ENCODE measurements at places on chromosomes 13 and 19. TPM values are rescaled to one million over a fixed set of nuclear protein-coding genes. Genes with fewer than 3 reads are reported as not detected.

- DNase-seq: no peak
Observed at GRCh38 chr19:41535029-41535622, 40.8 kb upstream of the CEACAM21 start.

DNA sequence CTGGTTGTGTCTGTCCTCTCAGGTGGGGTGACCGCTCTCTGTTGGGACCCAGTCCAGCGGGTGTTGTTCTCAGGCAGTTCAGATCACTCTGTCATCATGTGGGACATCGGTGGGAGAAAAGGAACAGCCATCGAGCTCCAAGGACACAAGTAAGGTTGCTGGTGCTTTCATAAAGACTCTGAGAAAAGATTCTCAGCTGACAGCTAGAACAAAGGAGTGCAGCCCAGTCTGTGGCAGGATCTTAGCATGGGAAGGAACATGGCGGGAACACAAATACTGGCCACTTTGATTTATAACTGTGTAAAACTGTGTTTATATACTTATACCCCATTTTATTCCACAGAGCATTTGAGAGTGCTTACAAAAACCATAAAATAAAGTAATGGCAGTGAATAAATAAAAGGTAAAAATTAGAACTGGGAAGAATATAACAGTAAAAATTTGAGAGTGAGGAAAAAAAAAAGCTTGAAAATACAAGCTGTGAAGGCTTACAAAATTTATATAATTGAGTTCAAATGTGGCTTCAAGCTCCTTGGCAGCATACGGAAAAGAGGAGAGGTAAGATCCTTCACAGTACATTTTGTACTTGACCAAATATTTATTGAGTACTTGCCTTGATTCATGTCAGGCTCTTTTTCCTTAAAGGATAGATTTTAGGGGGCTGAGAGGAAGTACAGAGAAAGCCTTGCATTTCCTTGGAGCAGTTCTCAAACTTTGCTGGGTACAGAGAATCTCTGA, 64.8 kb downstream of the DHRS12 start:
- DNase-seq: no peak

GRCh38 chr13:88628882-88629281, 957.7 kb downstream of the SLITRK5 start:
- no peak for DNase-seq

DNA sequence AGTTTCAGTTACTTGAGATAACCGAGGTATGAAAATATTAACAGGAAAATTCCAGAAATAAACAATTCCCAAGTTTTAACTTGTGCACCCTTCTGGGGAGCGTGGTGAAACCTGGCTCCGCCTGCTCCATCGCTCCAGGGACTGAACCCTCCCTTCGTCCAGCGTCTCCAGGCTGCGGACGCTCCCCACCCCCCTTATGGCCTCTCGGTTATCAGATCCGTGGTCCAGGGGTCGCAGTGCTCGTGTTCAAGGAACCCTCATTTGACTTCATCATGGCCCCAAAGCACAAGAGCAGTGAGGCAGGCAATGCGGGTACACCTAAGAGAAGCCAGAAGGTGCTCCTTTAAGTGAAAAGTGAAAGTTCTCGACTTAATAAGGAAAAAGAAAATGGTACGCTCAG, 71.1 kb downstream of the ATP11A start:
- no peak for DNase-seq

Gene LRRC63
- 0.19 TPM for total RNA-seq

DNA sequence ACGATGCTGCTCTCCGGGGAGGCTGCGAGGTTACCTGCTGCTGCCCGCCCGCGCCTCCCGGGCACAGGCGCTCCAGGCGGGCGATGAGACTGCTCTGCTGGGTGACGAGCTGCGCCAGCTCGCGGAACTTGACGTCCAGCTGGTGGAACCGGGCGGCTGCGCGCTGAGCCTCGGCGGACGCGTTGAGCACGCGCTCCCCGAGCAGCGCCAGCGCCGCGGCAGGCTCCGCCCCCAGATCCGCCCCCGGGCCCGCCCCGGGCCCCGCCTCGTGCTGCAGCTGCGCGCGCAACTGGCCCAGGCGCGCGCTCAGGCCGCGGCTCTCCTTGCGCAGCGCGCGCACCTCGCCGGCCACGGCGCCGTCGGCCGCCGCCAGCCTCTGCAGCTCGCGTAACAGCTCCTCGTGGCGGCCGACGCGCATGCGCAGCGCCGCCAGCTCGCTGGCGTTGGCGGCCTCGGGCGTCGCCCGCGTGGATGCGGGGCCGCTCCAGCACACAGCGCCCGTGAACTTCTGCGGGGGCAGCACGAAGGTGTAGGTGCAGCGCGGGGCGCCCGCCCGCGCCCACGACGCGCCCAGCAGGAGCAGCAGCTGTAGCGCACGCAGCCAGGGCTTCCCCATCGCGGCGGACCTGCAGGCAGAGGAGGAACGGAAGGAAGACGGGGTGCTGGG, 6.4 kb downstream of the ANGPTL6 start:
- peak; percentile 97 for DNase-seq

DNA sequence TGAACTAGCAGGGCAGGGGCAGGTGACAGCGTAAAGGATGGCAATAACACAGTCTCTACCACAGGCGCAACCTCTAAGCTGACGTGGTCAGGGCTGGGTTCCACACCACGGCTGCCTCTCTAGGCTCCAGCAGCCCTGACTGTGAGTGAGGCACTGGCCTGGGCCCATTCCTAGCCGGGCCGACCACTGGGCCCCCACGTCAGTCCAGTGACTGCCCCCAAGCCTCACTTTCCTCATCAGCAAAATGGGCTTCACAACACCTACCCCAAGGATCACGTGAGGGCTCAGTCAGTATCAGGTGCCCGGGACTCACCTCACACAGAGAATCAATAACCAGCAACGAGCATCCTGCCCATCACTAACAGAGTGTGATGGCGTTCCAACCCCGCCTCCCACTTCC, 5.2 kb downstream of the ZFR2 start:
- no peak for DNase-seq

GRCh38 chr19:5492635-5493409, 37.6 kb downstream of the ZNRF4 start:
- DNase-seq: no peak

Gene C19orf33
- total RNA-seq: 2.2 TPM

- DNase-seq: no peak
Observed at GRCh38 chr13:101830035-101830434, 377.6 kb downstream of the ITGBL1 start.

DNA sequence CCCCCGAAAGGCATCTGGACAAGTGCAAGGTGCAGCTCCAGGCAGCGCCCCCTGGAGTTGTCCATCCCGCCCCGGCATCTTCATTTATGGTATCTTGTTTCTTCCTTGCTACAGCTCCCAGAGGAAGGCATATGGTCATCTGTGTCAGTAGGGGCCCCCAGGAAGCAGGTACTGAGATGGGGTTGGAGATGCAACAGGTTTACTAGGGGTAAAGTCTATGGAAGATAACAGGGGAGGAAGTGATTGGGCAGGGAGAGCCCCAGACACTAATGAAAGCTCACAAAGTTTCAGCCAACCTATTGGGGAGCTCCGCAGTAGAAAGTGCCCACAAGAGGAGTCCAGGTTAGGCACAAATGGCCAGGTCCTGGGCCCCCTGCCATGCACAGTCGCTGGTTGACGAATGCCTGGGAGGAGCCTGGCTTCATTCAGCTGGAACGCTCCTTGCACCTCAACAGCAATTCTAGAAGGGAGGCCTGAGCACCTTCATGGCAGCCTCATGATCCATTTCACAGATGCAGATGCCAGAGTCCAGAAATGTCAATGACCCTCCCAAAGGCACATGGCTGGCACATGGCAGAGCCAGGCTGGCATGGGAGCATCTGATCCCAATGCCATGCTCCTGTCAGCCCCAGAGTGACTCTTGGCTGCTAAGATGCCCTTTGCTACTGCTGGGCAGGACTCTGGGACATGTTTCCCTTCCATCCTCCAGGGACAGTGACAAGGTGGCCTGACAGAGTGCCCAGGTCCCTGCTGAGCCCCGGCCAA, 23.8 kb upstream of the PEPD start:
- DNase-seq: no peak

DNA sequence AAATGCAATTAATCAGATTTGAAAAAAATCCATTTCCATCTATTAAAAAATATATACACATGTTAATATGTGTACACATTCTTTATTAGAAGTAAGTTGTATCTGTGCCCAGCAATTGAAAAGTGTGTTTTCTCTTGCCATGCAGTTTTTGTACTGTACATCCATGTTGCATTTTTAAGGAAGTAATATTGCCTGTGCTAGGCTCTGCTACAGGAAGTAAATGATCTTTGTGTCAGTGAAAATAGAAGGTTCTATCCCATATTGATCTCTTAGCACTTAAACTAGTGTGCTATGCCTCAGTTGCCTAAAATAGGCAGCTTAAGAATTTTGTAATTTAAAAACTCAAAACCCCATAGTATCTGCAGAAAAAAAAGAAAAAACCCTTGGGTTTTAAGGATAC, 122.5 kb downstream of the CDK8 start:
- DNase-seq: no peak

GRCh38 chr19:11737964-11738745, 591 bp downstream of the ZNF823 start:
- DNase-seq: peak; percentile 92

DNA sequence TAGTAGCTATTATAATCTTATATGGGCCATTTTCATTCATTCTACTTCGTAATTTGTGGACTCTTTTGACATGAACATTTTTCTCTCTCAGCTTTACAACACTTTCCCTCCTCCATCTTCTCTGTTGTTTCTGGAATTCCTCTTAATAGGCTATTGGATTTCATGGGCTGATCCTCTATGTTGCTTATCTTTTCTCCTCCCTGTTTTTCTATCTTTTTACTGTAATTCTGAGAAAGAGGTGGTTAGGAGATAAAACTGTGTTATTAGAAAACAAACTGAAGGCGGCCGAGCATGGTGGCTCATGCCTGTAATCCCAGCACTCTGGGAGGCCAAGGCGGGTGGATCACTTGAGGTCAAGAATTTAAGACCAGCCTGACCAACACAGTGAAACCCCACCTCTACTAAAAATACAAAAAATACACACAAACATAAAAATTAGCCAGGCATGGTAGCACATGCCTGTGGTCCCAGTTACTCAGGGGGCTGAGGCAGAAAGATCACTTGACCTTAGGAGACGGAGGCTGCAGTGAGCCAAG, 188.1 kb downstream of the UGGT2 start:
- DNase-seq: no peak

DNA sequence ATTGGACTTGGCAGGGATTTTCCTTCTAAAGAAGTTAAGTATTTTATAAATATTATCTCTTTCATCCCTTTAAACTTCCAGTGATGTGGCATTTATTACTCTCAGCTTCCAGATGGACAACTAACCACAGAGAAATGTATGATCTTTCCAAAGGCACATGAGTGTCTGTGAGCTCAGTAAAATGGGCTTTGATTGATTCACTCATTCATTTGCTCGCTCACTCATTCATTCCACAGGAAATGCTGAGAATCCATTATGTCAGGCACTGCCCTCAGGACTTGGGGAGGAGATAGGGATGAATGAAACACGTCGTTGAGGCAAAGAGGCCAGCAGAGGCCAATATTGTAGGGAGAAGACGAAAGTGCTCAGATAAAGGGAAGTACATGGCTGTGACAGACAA, 359.3 kb downstream of the EFNB2 start:
- no peak for DNase-seq

DNA sequence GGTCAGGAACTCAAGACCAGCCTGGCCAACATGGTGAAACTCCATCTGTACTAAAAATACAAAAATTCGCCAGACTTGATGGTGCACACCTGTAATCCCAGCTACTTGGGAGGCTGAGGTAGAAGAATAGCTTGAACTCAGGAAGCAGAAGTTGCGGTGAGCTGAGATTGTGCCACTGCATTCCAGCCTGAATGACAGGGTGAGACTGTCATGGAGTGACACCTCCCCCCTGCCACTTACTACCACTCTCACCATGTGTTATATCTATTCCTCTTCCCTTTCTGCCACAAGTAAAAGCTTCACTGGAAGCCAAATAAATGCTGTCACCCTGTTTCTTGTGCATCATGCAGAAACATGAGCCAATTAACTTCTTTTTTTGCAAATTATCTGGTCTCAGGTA, 10.6 kb upstream of the CEACAM4 start:
- no peak for DNase-seq

Measured in mesenteric fat pad (tissue), 1 donor.